ENCODE measurements at places on chromosomes 16 and 17.

- no peak for DNase-seq
Measured at GRCh38 chr16:729768-730665, 3.1 kb downstream of the HAGHL start.

- no peak for DNase-seq
Measured at GRCh38 chr16:65388592-65388991, 266.7 kb upstream of the CDH11 start.

DNA sequence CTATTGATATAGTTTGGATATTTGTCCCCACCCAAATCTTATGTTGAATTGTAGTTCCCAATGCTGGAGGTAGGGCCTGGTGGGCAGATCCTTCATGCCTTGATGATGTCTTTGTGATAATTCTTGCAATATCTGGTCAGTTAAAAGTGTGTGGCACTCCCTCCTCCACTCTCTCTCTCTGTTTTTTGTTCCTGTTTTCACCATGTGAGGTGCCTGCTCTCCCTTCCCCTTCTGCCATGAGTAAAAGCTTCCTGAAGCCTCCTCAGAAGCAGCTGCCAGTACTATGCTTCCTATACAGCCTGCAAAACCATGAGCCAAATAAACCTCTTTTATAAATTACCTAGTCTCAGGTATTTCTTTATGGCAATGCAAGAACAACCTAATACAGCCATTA, 47.3 kb downstream of the TOM1L2 start:
- DNase-seq: no peak

DNA sequence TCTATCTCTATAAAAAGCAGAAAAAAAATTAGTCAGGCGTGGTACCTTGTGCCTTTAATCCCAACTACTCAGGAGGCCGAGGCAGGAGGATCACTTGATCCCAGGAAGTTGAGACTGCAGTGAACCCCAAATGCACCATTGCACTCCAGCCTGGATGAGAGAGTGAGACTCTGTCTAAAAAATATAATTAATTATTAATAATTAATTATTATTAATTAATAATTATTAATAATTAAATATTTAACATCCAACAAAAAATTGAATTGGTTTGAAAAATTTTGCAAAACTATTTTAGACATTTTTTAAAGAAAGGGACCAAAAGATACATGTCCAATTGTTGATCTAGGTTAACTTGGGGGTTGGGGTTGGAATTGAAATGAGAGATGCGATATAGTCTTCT, 51.0 kb downstream of the MYH3 start:
- DNase-seq: no peak
